ENCODE measurements at places on chromosomes 5 and 9.

DNA sequence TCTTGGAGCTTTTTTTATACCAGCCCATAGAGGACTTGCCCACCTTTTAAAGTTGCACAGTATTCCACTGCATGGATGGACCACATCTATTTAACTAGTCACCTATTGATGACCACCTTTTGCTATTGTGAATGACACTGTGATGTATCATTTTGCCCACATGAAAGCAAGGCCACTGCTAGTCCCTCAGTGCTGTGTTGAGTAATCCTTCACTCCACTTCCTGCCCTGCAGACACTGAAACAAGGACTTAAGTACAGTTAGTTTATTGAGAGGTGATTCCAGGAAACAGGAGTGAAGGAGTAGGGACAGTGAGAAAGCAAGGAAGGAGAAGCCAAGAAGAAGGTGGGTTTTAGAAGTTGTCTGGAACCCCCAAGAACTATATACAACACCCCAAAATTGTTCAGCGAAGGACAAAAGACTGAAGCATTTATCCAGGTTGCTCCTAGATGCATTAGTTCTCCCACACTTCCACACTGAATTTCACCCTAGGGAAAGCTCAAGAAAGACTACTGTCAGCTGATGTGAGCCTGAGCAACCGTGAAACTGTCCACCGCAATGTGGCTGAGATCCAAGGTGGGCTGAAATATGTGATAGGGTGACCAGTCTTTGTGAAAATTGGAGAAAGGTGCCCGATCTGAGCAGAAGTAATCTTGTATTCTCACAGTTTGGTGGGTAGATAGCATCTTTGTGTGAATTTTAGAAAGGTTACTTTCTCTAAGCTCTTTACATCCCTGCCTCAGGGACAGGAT is 45.2 kb upstream of the ANKRD31 start:
- no peak for DNase-seq

GRCh38 chr5:152113401-152113800 is 188.8 kb upstream of the GLRA1 start:
- DNase-seq = no peak

DNA sequence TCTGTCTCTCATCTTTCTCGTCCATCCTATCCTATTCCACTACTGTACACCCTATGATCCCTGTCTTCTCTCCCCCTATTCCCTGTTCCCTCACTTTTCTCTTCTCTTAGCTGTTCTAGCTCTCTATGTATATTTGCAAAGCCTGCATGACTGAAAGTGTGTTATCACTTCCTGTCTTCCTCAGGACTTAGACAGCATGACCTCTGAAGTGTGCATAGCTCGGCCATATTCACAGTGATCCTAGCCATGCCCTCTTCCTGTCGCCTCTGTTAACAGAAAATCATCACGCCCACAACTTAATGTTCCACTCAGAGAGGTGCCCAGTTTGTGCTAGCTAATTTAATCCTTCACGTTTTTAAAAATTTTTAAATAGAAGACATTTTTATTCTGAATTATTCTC is 35.8 kb upstream of the CDH6 start:
- no peak for DNase-seq

DNA sequence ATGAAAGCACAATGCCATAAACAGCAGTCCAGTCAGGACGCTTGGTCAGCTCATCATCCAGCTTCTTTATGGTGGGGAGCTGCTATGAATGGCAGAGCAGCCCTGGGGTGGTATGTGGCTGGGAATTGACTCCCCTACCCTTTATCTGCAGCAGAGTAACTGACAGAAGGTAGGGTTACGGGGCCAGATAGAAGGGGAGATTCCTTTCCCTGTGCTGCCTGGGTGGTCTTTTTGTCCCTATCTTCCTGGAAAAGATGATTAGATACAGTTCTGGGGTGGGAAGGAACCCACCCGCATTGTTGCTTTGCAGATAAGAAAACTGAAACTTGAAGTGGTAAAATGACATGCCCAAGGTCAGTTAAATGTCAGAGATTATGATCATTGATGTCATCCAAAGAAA is 405.5 kb downstream of the ARHGEF28 start:
- no peak for DNase-seq

GRCh38 chr5:130272837-130273236 is 368.6 kb downstream of the CHSY3 start:
- DNase-seq = no peak

- DNase-seq = no peak
Observed at GRCh38 chr9:91532325-91532724, 108.7 kb upstream of the NFIL3 start.

- no peak for DNase-seq
Observed at GRCh38 chr5:100519075-100519474, 16.1 kb upstream of the FAM174A start.

- no peak for DNase-seq
Observed at GRCh38 chr9:133351908-133352634, 4.1 kb downstream of the RPL7A start.

- no peak for DNase-seq
Observed at GRCh38 chr5:79200573-79201183, 35.3 kb upstream of the JMY start.

DNA sequence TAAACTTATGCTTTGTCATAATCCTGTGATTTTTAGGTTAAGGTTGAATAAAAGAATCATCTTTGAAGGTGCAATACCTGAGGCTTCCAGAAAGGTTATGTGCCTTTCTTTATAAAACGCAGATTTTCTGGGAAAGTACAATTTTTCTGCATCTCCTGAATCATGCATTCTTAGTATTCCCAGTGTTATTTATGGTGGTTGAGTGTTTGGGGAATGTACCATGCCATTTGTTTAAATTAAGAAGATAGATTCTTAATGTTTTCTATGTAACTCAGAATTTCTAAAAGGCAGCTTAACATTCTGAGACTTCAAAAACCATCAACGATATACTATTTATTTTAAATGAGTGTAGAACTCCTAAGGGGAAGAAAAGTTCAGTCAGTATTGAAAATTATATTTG is 108.1 kb upstream of the FBN2 start:
- DNase-seq = no peak

DNA sequence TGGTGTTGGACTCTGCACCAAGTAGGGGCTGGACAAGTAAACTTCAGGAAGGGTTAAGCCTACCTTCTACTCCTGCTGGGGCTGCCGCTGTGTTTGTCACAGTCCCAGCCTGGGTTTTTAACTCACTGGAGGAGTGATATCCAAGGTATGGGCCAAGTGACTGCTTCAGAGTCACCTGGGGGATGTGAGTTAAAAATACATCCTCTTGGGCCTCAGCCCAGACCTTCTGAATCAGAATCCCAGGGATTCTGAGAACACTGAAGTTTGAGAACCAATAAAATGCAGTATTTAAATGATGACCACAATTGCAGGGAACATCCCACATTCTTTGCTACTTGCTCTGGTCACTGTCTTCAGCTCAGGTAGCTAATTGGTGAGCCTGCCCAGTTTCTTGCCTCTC is 95.1 kb upstream of the DNAH5 start:
- no peak for DNase-seq

DNA sequence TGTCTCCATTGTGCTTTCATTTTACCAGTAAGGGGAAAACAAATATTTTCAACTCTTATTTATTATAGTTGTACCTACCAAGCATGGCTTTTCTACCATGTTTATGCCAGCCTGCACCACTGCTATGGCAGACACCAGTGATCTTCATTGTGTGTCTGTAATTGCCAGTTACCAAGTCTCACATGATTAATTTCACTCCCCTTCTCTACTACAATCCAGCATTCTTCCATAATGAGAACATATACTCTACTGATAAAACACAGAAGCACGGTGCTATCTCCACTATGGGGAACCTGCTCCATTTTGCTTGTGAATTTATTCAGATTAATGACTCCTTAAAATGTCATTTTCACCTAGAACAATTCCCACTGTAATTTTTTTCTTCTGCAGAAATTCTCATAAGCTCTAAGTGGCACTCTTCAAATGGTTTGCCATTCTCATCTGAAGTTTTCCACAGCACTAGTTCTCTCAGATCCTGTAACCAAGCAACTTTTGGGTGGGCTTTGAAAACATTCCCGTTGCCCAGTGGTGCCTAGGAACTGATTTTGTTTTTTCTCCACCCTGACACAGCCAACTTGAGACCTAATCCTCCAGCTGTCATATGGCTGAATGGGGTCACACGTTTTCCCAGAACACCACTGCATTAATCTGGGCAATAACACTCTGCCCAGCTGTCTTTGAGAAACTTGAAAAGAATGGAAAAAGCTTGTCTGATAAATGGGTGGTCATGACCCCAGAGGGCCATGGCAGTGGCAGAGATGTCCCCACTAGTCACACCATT is 222.7 kb upstream of the RASEF start:
- DNase-seq = no peak

- no peak for DNase-seq
Observed at GRCh38 chr5:91332267-91333045, 50.7 kb downstream of the ARRDC3 start.

- DNase-seq = no peak
Observed at GRCh38 chr5:146828385-146828784, 50.2 kb downstream of the PPP2R2B start.

- DNase-seq = no peak
Observed at GRCh38 chr5:166562246-166562645, 1729.2 kb upstream of the WWC1 start.

DNA sequence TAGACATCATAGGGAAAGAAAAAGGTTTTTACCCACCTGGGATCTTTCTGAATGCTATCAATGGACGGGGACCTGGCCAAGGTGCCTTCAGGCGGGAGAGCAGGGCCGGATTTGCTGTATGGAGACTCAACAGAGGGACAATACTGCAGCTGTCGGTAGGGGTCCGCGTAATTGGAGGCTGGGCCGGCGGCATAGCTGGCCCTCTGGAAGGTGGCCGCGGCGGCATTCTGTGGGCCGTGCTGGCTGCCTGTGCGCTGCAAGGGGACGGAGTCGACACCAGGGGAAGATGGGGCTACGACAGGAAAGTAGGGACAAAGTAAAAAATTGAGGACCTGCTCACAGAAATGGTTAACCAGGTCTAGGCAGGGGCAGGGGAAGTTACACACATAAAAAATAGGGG is 557.9 kb downstream of the CTNND2 start:
- DNase-seq = no peak

DNA sequence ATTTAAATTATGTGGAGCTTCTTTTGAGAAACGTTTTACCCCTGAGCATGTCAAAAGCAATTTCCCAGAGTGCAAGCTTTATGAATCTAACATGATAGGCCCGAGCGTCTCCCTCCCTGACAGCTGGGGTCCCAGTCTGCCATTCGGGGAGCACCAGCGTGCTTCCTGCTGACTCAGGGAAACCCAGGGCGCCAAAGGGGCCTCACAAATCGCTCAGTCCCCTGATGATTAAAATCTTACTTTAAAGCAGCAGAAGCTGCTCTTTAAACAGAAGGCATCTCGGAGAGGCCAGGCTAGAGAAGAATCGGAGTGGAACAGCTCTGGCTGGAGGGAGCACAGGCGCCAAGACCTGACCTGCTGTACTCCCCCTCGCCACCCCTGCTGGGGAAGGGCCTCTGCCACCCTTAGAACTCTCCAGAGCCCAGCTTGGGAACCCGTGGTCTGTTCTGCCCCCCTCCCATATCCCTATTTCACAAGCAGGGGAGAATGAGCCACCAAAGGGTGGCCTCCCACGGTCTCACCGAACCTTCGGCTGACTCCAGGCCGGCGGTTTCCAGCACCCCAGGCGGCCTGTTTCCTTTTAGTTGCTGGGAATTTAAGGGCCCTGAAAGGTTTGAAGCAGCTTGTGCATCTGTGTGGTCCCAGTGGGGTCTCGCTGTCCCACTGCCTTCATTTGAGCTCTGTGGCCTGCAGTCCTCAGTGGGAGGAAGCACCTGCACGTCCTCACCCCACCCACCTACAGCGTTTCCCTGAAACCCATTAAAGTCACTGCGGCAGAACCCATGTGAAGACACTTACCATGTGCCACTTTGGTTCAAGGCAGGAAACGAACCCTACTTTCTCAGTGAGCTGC is 147.6 kb downstream of the COL23A1 start:
- no peak for DNase-seq

Measured in cerebellar nuclear complex (tissue), 1 donor.